Nucleus accumbens (tissue), 56 donors: ENCODE measurements at places on chromosomes 7 and 10.

DNA sequence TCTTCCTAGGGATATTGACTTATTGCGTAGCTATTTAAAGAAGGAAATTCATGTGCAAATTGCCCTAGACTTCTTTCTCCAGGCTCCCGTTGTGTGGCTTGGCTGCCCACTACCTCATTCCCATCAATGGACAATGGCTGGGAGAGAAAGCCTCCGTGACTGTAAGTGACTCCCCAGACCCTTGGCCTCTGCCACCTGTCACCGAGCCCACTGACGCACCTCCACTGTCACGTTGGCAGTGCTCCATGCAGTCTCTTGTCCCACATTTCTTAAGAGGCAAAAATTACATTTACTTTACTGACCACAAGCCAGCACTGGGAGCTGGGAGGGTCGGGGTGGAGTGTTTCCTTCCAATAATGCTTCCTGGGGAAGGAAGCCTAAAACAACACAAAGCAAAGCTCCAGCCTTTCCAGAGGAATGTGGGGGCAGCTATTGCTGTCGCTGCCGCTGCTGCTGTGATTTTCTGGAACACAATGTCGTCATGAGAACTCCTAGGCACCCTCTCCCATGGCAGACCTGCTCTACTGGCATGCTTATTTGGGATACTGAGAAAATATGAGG lies 89.7 kb upstream of the STEAP1B start:
- no peak for DNase-seq

DNA sequence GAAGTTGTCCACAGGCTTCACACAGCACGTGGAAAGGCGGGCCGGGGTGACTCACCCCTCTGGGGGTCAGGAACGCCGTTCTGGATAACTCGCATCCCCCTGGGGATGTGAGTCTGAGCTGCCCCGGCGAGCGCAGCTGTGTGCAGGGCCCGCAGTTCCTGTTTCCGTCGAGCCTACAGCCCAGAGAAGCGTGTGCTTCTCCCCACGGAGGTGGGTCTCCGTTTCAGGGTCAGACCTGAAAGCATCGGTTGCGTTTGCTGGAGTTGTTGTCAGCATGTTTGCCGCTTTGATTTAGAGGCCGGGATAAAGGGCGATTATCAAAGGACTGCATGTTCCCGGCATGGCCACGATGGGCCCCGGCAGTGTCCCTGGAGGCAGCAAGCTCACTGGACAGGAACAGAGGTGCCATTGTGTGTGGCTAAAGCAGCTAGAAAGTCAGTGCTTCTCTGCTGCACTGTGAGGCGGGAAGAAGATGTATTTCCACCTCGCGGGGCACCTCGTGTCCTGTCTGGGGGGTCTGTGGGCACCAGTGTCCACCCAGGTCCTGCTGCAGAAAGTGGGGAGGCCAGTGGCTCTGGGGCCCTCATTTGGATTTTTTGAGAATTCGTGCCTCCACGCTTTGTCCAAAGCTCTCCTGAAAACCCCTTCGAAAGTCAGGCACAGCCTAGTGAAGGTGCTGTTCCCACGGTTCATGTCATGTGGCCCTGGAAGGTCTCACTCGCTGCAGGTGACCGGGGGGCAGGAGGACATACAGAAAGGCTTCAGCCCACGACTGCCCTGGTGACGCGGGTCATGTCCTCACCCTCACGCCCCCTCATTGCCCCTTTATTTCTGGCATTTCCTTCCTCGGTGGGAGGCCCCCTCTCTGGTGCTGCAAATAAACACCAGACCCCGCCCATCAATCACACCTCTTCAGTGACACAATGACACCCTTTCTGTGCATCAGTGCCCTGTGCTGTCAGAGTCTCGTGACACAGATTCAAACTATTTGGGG lies 27.4 kb upstream of the GDI2 start:
- DNase-seq = peak; percentile 61

- no peak for DNase-seq
Observed at GRCh38 chr10:1404323-1405260, 332.7 kb downstream of the ADARB2 start.

DNA sequence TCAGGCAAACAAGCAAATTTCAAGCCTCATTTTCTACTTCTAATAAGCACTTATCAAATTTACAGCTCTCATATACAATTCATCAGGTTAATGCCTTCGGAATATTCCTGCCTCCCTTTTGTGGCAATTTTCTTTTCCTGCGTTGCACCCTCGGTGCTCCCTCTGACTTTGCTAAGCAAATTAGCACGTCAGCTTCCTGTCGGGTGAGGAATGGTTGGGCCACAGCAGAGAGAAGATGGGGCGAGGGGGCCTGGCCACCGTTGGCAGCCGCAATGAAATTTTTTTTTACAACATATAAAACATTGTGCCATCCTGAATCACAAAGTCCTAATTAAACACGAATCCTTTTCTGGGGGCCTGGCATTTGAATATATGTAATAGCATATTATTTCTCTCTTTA lies 28.1 kb downstream of the ELFN1 start:
- no peak for DNase-seq

DNA sequence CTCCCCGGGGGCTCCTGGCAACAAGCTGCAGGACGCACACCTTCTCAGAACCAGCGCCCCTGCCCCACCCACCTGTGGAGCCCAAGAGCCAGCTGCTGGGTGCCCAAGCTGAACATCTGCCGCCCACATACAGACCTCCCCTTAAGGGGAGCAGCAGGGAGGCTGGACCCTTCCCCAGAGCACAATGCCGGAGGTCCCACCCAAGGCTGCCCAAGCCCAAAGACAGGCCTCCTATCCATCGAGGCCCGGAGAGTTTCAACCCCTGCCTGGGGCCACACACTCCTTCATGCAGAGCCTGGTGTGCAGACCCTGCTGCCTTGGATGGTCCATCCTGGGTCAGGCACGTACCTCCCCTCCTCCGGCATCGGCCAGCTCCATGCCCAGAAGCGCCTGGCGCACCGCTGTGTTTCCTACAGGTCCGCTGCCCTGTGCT lies 48.7 kb downstream of the VIPR2 start:
- DNase-seq = no peak

DNA sequence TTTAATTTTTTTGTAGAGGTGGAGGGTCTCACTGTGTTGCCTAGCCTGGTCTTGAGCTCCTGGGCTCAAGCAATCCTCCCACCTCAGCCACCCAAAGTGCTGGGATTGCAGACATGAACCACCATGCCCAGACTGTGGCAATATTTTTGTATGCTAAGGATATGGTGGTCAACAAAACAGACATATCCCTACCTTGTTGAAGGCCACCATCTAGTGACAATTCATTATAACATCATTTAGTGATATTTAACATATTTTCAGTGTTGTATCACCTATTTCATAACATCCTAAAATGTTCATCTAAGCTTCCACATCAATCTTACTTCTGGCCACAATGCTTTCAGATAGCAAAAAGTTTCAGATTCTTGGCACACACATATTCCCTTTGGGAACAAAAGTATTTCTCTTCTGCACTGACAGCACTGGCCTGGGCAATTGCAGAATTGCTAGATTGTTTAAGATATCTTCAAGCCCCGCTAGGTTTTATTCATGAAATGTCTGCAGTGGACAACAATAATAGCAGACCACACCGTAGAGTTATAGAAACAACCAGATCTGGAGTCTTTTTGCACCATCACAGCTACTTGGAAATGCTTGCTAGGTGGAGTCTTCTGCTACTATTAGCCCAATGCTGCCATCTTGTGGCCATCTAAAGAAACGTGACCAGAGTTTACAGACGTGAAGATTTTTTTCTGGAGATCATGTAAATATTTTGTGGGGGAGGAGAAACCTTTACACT lies 58.4 kb downstream of the DNAJC12 start:
- peak; percentile 23 for DNase-seq

GRCh38 chr7:151348970-151349369 lies 7.4 kb downstream of the NUB1 start:
- no peak for DNase-seq

DNA sequence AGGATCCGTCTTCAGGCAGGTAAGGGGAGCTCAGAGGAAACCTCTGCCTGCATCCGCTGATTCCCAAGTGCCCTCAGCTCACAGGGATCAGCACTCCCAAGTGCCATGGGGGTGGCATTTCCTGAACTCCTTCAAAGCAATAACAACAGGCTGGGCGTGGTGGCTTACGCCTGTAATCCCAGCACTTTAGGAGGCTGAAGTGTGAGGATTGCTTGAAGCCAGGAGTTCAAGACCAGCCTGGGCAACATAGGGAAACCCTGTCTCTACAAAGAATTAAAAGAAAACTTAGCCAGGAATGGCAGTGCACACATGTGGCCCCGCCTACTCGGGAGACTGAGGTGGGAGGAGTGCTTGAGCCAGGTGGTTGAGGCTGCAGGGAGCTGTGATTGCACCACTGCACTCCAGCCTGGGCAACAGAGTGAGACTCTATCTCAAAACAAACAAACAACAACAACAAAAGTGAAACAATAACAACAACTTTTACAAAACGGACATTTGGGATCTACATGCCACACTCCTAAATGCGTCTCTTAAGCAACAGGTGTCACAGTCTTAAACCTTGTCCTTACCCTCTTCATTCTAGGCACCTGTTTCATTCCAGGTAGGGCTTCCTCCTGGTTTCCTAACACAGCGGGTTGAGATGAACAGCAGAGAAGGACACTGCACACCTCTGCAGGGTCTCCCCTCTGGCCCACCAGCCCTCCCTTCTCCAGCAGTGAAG lies 73.8 kb downstream of the PAXIP1 start:
- no peak for DNase-seq

DNA sequence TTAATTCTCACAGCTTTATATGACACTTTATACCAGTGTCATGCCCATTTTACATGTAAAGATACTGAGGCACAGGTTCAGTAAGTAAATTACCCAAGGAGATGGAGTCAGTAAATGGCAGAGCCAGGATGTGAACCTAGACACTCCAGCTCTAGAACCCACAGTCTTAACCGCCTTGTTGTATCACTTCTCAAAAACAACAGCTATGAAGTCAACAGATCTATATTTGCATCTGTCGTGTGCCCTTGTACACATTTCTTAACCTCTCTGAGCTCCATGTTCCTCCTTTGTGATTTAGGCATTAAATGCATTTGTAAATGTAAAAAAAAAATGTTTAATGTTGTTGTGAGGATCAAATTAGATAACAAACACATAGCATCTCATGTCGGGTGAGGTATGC lies 716.2 kb downstream of the SUGCT start:
- no peak for DNase-seq

GRCh38 chr10:129046065-129046681 lies 420.9 kb upstream of the MGMT start:
- no peak for DNase-seq

DNA sequence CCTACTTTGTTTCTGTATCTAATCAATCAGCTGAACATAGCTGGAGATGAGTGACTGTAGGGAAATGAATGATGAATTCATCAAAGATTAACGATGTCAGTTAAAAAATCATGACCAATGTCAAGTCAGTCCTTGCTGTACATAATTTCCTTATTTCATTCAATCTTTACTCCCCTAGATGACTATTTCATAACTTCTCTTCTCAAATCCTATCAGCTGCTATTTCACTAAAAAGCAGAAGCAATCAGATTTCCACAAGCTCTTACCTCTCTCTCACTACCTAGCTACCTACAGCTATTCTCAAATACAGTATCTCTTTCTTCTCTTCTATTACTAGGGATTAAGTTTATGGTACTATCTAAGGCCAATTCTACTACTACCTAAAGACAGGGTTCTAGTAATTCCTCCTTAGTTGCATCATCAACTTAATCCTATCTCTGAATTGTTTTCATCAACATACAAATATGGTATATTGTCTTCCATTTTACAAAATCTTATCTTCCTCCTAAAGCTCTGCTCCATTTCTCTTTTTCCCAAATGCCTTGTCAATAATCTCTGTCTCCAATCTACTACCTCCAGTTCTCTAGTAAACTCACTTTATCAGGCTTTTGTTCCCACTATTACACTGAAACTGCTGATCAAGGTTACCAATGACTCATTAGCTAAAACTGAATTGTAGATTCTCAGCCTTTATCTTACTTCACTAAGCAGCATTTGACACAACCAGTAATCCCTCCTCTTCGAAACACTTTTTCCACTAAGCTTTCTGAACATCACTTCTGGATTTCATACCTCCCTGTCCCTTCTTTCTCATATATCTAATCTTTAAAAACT lies 28.4 kb downstream of the JMJD1C start:
- no peak for DNase-seq

- no peak for DNase-seq
Observed at GRCh38 chr7:92437956-92438491, 9.3 kb upstream of the GATAD1 start.

DNA sequence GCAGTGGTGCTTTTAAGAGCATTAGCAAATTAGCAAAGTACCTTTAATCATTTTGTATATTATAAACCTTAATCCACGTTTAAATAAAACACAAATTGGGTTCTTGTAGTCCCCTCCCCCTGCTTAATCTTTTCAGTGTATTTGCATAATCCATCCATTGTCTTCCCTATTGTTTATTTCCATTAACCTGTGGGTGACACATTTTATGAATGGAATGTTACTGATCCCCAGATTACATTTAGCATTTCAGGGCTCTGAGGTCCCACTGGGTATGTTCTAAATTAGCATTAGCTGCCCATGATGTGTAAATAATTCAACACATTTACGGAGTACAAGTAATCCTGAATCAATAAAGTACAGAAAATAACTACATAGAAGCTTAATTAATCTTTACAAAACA lies 138.4 kb upstream of the FEZF1 start:
- no peak for DNase-seq

GRCh38 chr7:91473619-91474018 lies 209.4 kb downstream of the FZD1 start:
- no peak for DNase-seq

DNA sequence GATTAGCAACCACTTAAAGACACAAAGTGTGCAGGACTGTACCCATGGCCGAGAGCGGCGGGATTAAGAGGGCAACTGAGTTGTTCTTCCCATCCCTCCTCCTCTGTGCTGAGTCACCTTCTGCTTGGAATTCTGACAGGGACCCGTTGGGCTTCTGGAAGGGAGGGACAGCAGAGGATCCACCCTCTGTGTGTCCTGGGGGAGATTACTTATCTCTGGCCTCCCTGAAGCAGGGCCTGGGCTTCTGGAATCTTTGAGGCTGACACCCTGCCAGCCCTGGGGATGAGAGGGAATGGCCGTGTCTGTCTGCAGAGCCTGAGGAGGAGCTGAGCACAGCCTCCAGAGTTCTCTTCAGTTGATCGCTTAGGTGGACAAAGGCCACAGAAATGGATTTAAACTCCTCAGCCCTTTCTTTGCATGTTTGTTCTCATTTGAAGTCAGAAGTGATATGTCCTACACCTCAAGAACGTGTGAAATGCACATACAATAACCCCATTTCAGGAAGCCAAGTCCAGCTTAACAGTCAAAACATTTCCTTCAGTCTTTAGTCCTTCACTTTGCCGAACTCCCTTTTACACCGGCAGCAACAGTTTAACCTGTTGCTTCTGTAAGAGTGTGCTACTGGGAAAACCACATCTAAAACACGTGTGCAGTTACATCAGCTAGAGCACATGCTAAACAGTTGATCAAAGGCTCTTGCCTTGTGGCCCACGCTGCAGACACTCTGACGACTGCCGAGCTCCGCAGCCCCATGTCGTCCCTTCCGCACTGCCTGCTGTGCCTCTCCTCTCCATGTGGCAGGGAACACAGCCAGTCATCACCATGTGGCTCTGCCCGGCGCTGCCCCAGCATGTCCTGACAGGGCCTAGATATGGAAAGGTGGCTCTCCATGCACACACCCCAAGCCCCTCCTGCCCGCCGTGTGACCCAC lies 55.7 kb downstream of the IKZF1 start:
- DNase-seq = no peak
